ENCODE measurements at places on chromosomes 1 and 21. TPM values are rescaled to one million over a fixed set of nuclear protein-coding genes. Genes with fewer than 3 reads are reported as not detected.

DNA sequence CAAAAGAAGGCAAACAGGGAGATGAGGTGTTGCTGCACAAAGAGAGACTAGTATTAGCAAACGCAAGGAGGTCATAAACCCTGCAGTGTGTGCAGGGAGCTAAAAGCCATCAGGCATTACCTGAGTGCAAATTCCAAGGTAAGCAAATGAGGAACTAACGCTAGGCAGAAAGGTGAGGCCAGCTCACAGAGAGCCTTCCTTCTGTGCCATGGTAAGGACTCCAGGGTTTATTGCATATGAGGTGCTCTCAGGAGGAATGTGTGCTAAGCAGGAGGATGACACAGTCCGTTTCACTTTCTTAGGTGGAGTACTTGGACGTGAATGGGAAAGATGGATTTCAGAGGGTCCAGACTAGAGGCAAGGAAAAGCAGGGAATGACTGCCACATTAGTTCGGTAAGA is 44.6 kb upstream of the MYBPHL start:
- no peak overlapping the region for H3K27ac ChIP-seq
- DNase-seq, result no peak
- H3K27me3 ChIP-seq, result no peaks in the 10 kb centered on the region

GRCh38 chr1:81887421-81888144 is 86.8 kb downstream of the ADGRL2 start:
- peaks cover 8% of the 10 kb centered on the region for H3K4me1 ChIP-seq
- H3K36me3 ChIP-seq, result no peaks in the 10 kb centered on the region
- no peak overlapping the region for H3K27ac ChIP-seq
- no peak for DNase-seq

DNA sequence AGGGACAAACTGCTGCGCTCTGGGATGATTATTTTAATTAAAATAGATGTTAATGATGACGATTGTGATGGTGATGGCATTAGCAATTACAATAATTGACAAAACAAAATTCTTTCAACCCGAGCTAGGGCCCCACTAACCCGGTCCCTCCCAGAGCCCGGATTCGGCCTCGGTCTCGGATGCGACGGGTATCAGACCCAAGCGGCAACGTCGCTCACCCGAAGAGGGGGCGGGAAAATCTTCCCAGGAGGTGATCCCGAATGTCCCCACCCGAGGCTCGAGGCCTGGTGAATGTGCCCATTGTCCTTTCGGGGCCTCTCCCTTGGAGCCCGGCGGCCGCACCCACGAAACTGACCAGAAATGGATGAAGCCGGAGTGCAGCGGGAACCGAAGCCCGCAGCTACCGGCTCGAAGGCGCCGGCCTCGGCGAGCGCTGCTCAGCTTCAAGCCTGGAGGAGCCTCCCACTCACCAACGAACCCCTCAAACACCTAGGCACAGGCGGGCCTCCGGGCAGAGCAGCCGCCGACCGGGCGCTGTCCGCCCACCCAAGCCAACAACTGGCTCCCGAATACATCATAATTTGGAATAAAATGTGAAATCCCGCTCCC is 1.2 kb downstream of the TAL1 start:
- peak overlapping the region; percentile 6 for H3K27ac ChIP-seq
- no peak for DNase-seq
- H3K4me1 ChIP-seq, result no peaks in the 10 kb centered on the region
- no peaks in the 10 kb centered on the region for H3K36me3 ChIP-seq

DNA sequence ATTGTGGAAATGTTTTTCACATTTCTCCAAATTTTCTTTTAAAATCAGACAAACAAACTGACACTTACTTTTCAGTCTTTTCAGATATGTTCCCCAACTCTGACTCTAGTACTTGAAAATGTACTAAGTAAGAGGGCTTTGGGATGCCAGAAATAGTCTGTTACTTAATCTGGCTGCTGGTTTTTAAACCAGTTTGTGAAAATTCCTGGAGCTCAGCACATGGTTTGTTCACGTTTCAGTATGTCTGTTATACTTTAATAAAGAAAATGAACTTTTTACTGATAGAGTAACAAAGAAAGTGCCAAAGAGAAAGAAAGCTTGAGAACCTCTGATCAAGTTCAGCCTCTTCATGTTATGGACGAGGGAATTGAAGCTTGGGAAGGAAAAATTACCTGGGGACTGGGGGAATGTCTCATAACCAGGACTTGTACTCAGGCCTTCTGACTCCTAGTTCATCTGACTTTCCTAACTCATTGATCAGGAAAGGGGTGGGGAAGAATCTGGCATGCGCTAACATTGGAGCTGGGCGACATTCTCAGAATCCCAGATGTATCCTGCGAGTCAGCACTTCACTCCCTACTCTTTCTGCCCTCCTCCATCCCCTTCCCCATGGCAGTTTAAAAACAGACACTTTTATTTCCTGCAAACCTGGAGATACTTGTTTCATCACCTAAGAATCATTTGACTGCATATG is 30.8 kb upstream of the DNAJC6 start:
- H3K27me3 ChIP-seq, result no peaks in the 10 kb centered on the region
- H3K27ac ChIP-seq, result no peak overlapping the region
- no peak for DNase-seq

GRCh38 chr1:241323514-241324195 is 33.4 kb downstream of the RGS7 start:
- no peak overlapping the region for H3K4me3 ChIP-seq
- H3K36me3 ChIP-seq, result no peaks in the 10 kb centered on the region
- no peaks in the 10 kb centered on the region for H3K4me1 ChIP-seq
- DNase-seq, result peak; percentile 56

- H3K36me3 ChIP-seq, result no peaks in the 10 kb centered on the region
- no peaks in the 10 kb centered on the region for H3K4me1 ChIP-seq
- no peak overlapping the region for H3K4me3 ChIP-seq
- no peak overlapping the region for H3K27ac ChIP-seq
- no peak for DNase-seq
Observed at GRCh38 chr1:4224684-4225467, 324.8 kb upstream of the C1orf174 start.

GRCh38 chr1:42845866-42846256 is 552 bp upstream of the ZNF691 start:
- H3K4me1 ChIP-seq, result peaks cover 30% of the 10 kb centered on the region
- H3K4me3 ChIP-seq, result no peak overlapping the region
- no peaks in the 10 kb centered on the region for H3K27me3 ChIP-seq

- H3K4me3 ChIP-seq, result no peak overlapping the region
- no peaks in the 10 kb centered on the region for H3K27me3 ChIP-seq
- no peaks in the 10 kb centered on the region for H3K36me3 ChIP-seq
- no peak overlapping the region for H3K27ac ChIP-seq
- DNase-seq, result no peak
- H3K4me1 ChIP-seq, result peaks cover 5% of the 10 kb centered on the region
Observed at GRCh38 chr1:64482720-64483119, 12.8 kb downstream of the CACHD1 start.

- no peak for DNase-seq
- no peaks in the 10 kb centered on the region for H3K36me3 ChIP-seq
- H3K4me1 ChIP-seq, result no peaks in the 10 kb centered on the region
- H3K27me3 ChIP-seq, result no peaks in the 10 kb centered on the region
- peak overlapping the region; percentile 8 for H3K4me3 ChIP-seq
- no peak overlapping the region for H3K27ac ChIP-seq
Observed at GRCh38 chr1:65372557-65372956, 47.9 kb upstream of the LEPR start.

- no peaks in the 10 kb centered on the region for H3K4me1 ChIP-seq
- no peak for DNase-seq
- peak overlapping the region; percentile 1 for H3K27ac ChIP-seq
Observed at GRCh38 chr1:203069030-203069747, 16.6 kb downstream of the MYOG start.

- H3K27ac ChIP-seq, result no peak overlapping the region
- H3K4me3 ChIP-seq, result no peak overlapping the region
- peaks cover 10% of the 10 kb centered on the region for H3K4me1 ChIP-seq
- no peaks in the 10 kb centered on the region for H3K27me3 ChIP-seq
- no peak for DNase-seq
Observed at GRCh38 chr1:86779308-86780191, 75.2 kb downstream of the SH3GLB1 start.

DNA sequence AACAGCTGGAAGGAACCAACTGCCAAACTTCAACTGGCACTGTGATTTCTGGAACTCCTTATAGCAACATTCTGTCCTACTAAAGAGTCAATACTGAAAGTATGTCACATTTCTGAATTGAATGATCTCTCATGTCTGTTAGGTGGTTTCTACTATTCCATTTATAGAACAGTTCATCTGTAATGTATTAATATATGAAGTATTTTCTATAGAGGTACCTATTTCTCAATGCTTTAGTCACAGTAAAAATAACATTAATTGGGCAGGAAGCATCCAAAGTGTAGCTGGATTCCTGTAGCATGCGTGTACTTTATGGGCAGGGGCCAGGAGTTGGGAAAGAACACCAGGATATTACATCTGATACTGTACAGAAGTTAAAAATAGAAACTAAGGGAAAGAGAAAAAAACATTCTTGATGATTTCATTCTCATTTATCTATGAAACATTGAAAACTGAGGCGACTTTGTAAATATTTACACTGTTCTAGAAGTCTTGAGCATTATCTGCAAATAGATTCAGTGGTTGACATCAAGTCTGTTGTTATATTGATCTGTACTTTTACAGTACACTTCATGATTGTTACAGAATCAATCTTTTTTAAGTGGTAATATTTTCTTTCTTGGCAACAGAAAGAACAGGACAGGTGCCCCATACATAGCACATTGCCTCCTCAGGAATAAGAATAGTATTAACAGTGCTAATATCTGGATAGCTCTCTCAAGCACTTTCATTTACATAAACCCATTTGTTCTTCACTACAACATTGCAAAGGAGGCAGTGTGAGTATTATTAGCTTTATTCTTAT is 6.2 kb upstream of the ZNF281 start:
- H3K27me3 ChIP-seq, result no peaks in the 10 kb centered on the region
- peak; percentile 84 for DNase-seq
- no peak overlapping the region for H3K4me3 ChIP-seq
- H3K4me1 ChIP-seq, result peaks cover 14% of the 10 kb centered on the region

Gene TNN
- 0.27 TPM for total RNA-seq

Gene USP16
- total RNA-seq, result 53.6 TPM

Gene S100A3
- total RNA-seq, result 2.9 TPM

Gene MTARC2
- 39.9 TPM for total RNA-seq

Gene AMY1A
- not detected for total RNA-seq

Gene HSD3B2
- total RNA-seq, result 5,619 TPM

Gene ECM1
- total RNA-seq, result 18.1 TPM

Gene OR2T34
- total RNA-seq, result not detected

Gene PROK1
- 9.5 TPM for total RNA-seq
